BE2C (cell line): ENCODE measurements at places on chromosomes 1 and 21.

- no peak for DNase-seq
Measured at GRCh38 chr1:9080705-9081291, 11.4 kb upstream of the SLC2A5 start.

DNA sequence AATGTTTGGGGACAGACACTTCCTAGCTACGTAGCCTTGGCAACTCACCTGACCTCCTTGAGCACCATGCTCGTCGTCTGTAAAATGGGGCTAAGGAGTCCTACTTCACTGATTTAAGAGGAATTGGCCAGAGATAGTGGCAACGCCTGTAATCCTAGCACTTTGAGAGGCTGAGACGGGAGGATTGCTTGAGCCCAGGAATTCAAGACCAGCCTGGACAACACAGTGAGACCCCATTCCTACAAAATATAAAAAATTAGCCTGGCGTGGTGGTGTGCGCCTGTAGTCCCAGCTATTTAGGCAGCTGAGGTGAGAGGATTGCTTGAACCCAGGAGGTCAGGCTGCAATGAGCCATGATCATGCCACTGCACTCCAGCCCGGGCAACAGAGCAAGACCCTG, 4.5 kb downstream of the SYTL1 start:
- no peak for DNase-seq

DNA sequence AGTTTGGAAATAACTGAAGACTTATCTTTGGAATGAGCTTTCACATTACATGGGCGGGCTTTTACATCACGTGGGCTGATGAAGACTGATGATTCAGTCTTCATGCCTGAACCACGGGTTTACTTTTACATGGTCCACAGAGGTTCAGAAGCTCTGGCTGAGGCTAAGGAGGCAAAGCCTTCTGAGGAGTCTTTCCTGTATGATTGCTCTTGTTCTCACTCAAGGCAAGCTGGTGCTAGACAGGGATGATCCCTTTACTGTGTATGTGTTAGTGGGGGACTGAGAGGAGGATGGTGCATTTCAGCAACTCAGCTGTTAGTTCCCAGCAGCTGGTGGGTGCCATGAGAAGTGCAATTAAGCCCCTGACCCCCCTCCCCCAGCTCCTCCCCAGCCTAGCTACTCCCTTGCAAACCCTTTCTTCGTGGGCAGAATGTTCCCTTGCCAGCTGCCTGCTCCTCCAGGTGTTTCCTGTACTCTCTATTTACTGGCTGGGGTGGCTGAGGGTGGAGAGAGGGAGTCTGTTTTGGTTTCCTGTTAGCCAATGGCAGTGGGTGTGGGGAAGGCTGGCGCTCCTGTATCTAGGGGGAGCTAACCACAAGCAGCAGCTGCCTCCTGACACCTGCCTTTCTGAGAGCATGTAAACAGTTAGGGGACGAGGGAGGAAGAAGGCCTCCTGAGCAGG, 15.4 kb downstream of the BTG2 start:
- DNase-seq: no peak

DNA sequence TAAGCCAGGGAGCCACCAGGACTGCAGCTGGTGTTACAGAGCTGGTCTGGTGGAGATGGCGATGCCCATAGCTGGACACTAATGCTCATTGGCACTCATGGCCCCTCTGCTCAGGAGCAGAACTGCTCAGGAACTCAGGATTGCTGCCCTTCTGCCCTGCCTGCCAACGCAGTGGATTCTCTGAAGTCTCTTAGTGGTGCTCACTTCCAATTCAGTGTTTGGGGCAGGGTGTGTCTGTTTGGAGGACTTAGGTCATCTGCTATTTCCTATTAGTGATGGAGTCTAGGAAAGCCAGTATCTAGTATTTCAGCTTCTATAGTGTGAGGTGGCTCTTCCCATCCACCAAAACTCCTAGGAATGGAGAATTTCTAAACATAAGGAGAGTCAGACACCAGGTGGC, 29.1 kb downstream of the S100A10 start:
- DNase-seq: no peak

DNA sequence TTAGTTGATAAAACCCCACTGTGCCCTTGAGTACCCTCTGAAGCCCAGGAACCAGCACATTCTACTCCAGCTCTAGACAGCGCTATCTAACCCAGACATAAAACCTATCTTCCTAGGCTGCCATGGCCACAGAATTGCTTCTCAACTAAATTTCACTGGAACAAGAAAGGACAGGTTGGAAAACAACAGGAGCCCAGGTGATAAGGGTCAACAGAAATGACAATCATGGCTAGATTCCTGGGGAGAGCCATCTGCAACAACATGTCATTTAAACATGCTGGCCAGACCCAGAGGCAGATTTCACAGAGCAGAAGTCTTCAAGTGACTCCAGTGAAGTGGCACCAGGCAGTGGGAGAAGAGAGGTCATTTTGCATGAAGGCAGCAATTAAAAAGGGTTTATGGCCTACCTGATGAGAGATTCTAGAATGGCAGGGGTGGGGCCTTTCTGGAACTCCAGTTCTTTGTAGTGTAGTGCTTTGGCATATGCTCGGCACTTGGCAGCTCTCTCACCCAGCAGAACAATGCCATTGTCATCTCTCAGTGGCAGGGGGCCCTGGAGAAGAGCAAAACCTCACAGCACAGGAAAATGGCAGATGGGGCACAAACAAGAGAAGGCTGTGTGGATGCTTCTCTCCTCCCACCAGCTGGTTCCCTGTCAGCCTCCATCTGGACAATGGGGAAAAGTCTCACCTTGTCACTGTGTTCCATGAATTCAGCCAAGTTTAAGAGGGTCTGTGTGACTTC, 9.9 kb downstream of the ANGPTL7 start:
- no peak for DNase-seq

GRCh38 chr1:118896416-118896815, 91.7 kb downstream of the TBX15 start:
- no peak for DNase-seq

GRCh38 chr1:6955357-6956094, 170.3 kb downstream of the CAMTA1 start:
- DNase-seq: no peak

DNA sequence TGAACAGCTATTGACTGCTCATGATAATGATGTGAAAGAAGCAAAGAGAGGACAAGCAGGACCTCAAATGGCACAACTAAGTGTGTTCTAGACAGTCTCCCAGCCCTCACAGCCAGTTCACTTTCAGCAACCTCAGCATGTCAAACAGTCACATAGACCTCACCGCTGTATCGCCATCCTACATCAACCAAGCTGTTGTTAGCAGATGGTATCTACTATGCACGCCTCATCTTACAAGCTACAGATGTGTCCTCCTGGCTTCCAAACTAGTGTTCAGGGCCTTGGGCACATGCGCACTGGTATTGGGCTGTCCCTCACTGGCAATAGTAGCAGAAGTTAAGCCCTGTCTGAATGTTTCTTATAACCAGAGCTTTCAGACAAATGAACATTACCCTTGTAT, 28.4 kb downstream of the EVI5 start:
- DNase-seq: no peak

- DNase-seq: no peak
Measured at GRCh38 chr1:2936559-2937515, 84.4 kb upstream of the ACTRT2 start.

- DNase-seq: no peak
Measured at GRCh38 chr1:178160736-178161475, 67.0 kb downstream of the RASAL2 start.

DNA sequence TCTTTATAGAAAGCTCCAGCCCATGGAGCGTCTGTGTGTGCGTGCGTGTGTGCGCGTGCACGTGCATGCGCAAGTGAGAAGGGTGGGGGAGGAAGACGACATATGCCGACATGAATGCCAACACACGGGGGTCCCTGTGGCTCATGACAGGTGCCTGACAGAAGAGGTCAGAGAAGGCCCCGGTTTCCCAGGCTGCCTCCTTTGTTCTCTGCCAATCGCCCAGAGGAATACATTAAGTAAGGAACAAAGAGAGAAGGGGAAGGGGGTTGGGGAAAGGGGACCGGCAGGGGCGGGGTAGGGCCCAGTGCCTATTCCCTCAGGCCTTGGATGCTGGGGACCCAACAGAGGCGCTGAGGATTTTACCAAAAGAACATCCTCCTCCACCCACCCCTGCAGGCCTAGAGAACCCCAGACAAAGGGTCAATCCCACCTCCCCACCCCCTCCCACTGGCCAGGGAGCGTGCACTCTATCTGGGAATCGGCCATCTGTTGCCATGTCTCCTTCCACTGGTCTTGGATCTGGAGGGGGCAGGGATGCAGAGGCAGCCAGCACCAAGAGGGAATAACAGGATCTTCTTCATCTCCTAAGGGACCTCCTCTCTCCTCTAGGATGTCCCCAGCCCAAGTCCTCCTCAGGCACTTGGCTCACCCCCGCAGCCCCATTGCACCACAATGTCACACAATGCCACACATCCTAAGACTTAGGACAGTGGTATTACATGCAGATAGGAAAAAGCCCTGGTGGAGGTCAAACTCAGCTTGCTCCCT, 39.4 kb downstream of the PIK3C2B start:
- no peak for DNase-seq

DNA sequence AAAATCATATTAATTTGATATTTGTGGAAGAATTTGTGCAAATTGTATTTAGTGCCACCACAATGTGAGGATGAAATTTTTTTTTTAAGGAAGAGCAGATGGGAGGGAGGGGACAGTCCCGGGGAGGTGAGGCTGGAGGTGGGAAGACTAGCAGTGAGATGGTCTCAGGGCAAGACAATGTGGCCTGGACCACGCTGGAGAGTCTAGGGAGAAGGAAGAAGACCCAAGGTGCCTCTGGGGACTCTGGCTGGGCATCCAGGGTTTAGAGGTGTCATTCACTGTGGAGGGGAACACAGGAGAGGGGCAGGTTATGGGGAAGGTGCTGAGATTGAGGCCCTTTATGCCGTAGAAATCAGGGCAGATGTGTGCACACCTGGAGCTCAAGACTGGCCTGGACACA, 10.3 kb upstream of the THEMIS2 start:
- DNase-seq: no peak
